ENCODE measurements at places on chromosomes 1 and 21.

- DNase-seq, result no peak
These were observed 24.5 kb upstream of the SHCBP1L start for GRCh38 chr1:182977480-182977879.

GRCh38 chr1:23559985-23560741, 862 bp upstream of the ID3 start:
- DNase-seq, result no peak

GRCh38 chr1:40886318-40887011, 24.3 kb upstream of the CITED4 start:
- no peak for DNase-seq

DNA sequence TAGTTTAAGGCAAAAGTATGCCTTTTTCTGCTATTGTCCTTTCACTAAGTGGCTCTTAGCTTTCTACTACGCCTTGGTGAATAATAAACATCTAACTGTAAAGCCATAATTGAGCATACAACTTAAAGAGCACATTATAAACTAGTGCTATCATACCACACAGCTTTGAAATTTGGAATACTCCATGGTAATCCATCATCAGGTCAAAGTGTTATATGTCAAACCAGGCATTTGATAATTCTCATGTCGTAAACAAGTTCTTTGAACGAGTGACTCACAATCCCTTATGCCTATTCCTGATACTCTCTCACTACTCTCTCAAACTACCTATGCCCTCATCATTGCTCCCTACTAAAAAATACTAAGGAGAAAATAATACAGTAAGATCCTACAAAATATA, 60.3 kb upstream of the FMN2 start:
- DNase-seq, result no peak

DNA sequence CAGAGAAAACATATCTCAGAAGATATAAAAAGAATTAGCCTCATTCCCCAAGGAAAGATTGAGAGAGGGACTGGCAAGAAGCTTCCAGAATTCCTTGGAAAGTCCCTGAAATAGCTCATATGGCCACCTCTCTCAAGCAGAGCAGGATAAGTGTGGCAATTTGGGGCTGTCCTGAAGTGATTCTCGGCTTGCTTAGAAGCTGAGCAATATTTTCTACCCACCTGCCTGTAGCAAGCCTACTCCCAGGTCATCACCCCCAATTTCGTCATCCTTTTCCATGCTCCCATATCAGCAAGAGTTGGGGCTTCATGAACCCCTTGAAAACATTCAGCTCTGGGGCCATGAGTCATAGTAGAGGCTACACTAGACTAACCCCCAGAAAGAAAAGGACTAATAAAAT, 131.5 kb downstream of the PLPP3 start:
- DNase-seq, result no peak

- no peak for DNase-seq
These were observed 278.4 kb downstream of the ZNF326 start for GRCh38 chr1:90273241-90273774.

- no peak for DNase-seq
These were observed 56.8 kb downstream of the CSMD2 start for GRCh38 chr1:34108269-34108668.

GRCh38 chr1:205554026-205554811, 49.8 kb downstream of the CDK18 start:
- no peak for DNase-seq

DNA sequence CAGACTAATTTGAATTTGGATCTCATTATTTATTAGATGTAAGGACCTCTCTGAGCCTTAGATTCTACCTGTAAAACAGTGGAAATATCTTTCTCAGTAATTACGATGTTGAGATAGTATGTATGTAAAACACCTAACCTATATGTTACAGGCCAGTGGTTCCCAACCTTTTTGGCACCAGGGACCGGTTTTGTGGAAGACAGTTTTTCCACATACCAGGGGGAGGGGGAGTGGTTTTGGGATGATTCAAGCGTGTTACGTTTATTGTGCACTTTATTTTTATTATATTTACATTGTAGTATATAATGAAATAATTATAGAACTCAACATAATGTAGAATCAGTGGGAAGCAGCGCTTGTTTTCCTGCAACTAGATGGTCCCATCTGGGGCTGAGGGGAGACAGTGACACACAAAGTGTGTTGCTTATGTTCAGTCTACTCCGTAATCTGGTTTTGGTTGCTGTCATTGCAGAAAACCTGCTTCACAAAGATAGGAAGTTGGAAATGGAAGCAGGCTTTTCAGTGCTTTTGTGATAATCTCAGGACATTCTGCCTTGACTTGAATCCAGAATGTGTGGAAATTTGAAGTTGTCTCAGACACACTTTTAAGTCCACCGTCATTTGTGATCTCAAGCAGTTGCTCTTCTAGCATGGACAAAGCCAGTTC, 12.8 kb downstream of the XPR1 start:
- no peak for DNase-seq

- no peak for DNase-seq
These were observed 16.7 kb downstream of the NMNAT1 start for GRCh38 chr1:9960011-9960410.

DNA sequence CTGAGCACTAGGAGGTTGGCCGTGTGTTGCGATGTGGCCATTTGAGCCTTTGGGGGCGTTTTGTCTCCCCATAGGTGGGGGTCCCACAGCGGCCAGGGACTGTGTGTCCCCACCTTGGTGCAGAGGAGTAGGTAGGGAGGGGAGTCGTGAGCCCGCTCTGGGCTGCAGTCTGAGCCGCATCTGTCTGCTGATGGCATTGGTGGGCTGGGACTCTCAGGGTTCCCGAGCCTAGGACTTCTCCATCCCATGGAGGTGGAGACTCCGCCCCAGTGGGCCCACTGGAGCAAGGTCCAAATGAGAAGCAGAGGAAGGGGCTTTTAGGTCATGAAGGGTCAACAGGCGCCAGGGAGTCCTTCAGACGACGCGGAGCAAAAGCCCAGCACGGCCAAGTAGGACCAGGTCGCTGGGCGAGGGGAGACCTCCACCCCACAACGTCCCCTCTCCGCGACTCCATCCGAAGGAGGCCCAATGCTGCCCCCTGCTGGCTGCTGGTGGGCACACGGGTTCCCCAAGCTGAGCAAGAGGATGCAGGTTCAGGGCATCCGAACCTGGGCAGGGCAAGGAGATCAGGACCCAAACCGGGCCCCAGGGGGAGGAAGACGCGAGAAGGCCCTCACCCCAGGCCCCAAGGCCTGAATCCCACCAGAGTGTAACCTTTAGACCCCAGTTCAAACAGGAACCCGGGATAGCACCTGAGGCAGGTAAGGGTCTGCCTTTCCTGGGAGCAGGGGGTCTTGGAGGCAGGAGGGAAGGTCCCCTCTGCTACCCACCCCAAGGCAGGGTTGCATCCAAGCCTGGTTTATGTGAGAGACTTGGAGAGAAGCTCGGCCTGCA, 14.9 kb downstream of the TTC34 start:
- peak; percentile 63 for DNase-seq

- no peak for DNase-seq
These were observed 55.7 kb downstream of the ADSS2 start for GRCh38 chr1:244395965-244396364.
